Stimulated activated CD8-positive, alpha-beta memory T cell treated with anti-CD3 and anti-CD28 coated beads, Interleukin-12 subunit alpha, Interleukin-12 subunit beta, amount 100 ng/mL, for 4 hours (primary cell): ENCODE measurements at places on chromosomes 4 and X.

DNA sequence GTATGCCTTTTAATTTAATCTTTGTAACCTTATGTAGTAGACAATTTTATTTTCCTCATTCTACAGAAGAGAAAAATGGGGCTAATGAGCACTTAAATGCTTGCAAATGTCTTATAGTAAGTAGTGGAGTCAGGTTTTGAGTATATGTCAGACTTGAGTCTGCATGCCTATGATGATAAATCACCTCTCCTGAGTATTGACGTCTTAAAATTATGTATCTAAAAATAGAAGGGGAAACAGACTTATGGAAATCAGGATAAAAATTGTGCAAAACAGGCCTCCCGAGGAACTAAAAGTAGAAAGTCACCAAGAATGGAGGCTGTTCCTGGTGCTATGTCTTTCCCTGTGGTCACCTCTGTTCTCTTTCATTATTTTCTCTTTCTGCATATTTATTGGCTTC is 92.7 kb downstream of the STIM2 start:
- DNase-seq, result no peak

GRCh38 chr4:76036855-76037254 is 985 bp upstream of the CXCL11 start:
- no peak for DNase-seq

- DNase-seq, result no peak
Measured at GRCh38 chr4:47624031-47624441, 139.0 kb downstream of the ATP10D start.

GRCh38 chr4:177391953-177392352 is 50.3 kb downstream of the AGA start:
- DNase-seq, result no peak
